H1 (cell line): ENCODE measurements at places on chromosomes 4 and X.

DNA sequence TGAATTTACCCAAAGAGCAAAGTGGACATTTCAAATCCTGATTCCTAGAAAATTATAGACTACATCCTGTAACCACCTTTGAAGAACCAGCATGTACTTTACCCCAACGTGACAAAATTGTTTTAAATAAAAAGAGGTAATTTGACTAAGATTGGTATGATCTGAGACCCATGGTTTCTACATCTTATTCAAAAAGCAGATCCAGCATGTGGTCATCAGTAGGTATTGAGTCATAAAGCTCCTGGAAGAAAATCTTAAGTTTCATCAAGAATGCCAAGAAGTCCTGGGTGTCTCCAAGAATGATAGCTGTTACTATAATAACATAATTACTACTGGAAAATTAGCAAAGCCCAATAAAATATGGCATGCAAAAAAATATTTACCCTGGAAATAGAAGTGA, 61.8 kb downstream of the NFKB1 start:
- no peak for DNase-seq
- no peaks in the 10 kb centered on the region for H3K36me3 ChIP-seq
- no peaks in the 10 kb centered on the region for H3K27me3 ChIP-seq
- no peak overlapping the region for H3K27ac ChIP-seq
- H3K4me1 ChIP-seq, result no peaks in the 10 kb centered on the region

- DNase-seq, result no peak
- H3K27ac ChIP-seq, result no peak overlapping the region
- no peak overlapping the region for H3K4me3 ChIP-seq
- H3K27me3 ChIP-seq, result no peaks in the 10 kb centered on the region
- H3K36me3 ChIP-seq, result no peaks in the 10 kb centered on the region
- H3K4me1 ChIP-seq, result no peaks in the 10 kb centered on the region
These were observed 26.7 kb downstream of the DTHD1 start for GRCh38 chr4:36308150-36308549.

DNA sequence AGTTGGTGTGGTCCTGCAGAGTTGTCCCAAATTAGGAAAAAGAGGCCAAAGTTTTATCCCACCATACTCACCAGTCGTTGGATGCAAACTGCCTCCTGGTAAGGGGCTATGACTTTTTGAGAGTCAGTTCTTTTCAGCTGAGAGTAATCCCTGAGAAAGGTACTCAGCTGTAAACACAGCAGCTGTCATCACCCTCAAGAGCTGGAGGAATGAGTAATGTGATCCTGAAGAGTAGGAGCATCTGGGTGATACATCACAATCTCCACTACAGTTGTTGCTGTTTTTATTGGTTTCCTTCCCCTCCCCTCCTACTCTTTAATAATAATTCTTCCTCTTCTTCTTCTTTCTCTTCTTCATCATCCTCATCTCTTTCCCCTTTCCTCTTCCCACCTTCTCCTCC, 5.7 kb downstream of the MAGEE1 start:
- H3K27me3 ChIP-seq, result no peaks in the 10 kb centered on the region
- no peak for DNase-seq
- H3K4me3 ChIP-seq, result no peak overlapping the region
- no peak overlapping the region for H3K27ac ChIP-seq

- DNase-seq, result no peak
- H3K4me3 ChIP-seq, result no peak overlapping the region
- no peak overlapping the region for H3K27ac ChIP-seq
- no peaks in the 10 kb centered on the region for H3K4me1 ChIP-seq
- no peaks in the 10 kb centered on the region for H3K27me3 ChIP-seq
- H3K36me3 ChIP-seq, result no peaks in the 10 kb centered on the region
These were observed 8.7 kb upstream of the TMSB15C start for GRCh38 chrX:104084534-104085277.

GRCh38 chr4:66430856-66431255, 760.6 kb upstream of the EPHA5 start:
- H3K36me3 ChIP-seq, result no peaks in the 10 kb centered on the region
- no peak overlapping the region for H3K4me3 ChIP-seq

DNA sequence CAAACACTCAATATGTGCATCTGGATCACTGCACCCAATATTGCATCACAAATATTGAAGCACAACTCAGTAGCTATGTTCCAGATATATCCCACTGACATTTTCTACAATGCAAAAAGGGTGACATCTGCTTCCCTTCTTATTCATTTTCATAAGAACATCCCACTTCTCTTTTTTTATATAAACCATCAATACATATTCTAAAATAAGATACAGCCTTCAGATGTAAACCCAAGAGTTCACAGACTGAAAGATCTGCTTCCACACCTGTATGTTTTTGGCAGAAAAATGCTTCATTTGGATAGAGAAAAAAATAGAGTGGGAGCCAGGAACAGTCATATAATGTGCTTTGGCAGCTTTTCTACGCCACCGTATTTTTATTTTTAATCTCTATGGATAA, 815.6 kb upstream of the ADGRL3 start:
- H3K36me3 ChIP-seq, result no peaks in the 10 kb centered on the region
- H3K27ac ChIP-seq, result no peak overlapping the region
- H3K4me3 ChIP-seq, result no peak overlapping the region

DNA sequence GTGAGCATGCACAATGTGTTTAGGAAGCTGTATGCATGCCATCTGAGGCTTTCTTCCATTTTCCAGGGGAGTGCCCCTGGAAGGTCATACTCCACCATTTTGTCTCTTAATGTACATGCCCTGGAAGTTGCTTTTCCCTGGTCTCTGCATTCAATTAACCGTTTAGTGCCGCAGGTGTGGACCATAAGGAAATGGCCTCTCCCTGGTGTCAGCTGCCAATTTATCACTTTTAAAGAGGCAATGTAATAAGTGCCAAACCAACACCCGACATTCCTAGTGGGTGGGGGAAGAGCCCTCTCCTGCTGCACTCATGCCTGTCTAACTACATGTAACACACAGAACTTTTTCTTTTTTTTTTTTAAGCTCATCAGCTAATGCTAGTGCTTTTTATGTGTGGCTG, 7.1 kb upstream of the BST1 start:
- no peak for DNase-seq
- H3K27me3 ChIP-seq, result no peaks in the 10 kb centered on the region
- H3K36me3 ChIP-seq, result no peaks in the 10 kb centered on the region
- H3K4me1 ChIP-seq, result peaks cover 7% of the 10 kb centered on the region
- H3K4me3 ChIP-seq, result no peak overlapping the region

DNA sequence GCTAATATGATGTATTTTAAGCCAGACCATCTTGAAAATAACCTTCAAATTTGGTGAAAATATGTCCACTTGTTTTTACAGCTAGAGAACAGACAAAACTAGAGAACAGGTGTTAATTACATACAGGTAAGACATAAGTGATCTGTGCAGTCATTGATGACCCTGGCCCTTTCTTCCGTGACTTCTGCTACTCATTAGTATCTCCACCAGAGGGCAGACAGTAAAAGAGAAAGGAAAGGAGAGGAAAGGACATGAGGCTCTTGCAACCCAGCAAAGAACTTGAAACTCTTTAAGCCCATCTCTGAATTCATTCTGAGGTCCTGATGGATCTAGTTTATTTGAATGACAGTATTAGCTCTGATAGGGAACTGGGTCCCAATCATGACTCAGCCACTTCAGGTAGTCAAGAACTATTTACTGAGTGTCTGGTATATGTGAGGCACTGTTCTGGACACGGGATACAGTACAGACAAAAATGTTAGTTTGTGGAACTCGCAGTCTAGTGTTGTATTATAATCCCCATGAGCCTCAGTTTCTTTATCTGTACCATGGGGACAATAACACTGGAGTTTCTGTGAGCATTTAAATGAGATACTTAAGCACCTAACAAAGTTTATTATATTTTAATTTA, 121.0 kb upstream of the TEX13D start:
- no peak overlapping the region for H3K4me3 ChIP-seq
- H3K36me3 ChIP-seq, result no peaks in the 10 kb centered on the region
- H3K4me1 ChIP-seq, result no peaks in the 10 kb centered on the region; the same call in 1 of the 2 replicates
- H3K27me3 ChIP-seq, result no peaks in the 10 kb centered on the region
- DNase-seq, result no peak

- H3K4me3 ChIP-seq, result no peak overlapping the region
- H3K4me1 ChIP-seq, result no peaks in the 10 kb centered on the region; the same call in 1 of the 2 replicates
- H3K27ac ChIP-seq, result no peak overlapping the region
- no peak for DNase-seq
- H3K36me3 ChIP-seq, result no peaks in the 10 kb centered on the region; the same call in 1 of the 2 replicates
These were observed 428.6 kb downstream of the TMA16 start for GRCh38 chr4:163923092-163923491.
